ENCODE measurements at places on chromosomes 3 and 15. TPM values are rescaled to one million over a fixed set of nuclear protein-coding genes. Genes with fewer than 3 reads are reported as not detected.

Gene CLRN1
- total RNA-seq = not detected

DNA sequence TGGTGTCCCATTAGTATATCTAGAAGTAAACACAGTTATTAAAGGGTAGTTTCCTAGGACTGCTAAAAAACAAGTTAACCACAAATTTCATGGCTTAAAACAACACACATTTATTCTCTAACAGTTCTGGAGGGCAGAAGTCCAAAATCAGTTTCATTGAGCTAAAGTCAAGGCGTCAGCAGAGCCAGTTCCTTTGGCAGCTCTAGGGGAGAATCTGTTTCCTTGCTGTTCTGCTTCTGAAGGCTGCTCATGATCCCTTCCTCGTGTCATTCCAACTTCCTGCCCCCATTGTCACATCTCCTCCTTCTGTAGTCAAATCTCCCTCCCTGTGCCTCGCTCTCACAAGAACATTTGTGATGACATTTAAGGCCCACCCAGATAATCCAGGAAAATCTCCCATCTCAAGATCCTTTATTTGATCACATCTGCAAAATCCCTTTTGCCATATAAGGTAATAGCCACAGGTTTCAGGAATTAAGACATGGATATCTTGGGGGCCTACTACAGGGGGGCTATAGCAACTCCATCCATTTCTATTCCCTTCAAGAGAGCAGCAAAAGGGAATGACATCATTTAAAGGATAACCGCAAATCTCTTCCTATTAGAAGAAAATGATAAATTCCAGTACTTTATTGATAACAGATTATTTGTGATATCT, 50.1 kb downstream of the GPR176 start:
- H3K36me3 ChIP-seq = no peaks in the 10 kb centered on the region
- H3K27ac ChIP-seq = no peak overlapping the region
- H3K4me3 ChIP-seq = no peak overlapping the region
- no peaks in the 10 kb centered on the region for H3K4me1 ChIP-seq

- H3K4me1 ChIP-seq = peaks cover 6% of the 10 kb centered on the region
- no peak for DNase-seq
- no peak overlapping the region for H3K4me3 ChIP-seq
- no peaks in the 10 kb centered on the region for H3K36me3 ChIP-seq
- H3K27ac ChIP-seq = no peak overlapping the region
These were observed 62.0 kb upstream of the KLF13 start for GRCh38 chr15:31264559-31265089.

- DNase-seq = no peak
- H3K4me1 ChIP-seq = no peaks in the 10 kb centered on the region
- H3K36me3 ChIP-seq = no peaks in the 10 kb centered on the region
- no peak overlapping the region for H3K4me3 ChIP-seq
- no peak overlapping the region for H3K27ac ChIP-seq
These were observed 110.6 kb downstream of the ABI3BP start for GRCh38 chr3:100882571-100882984.

Gene GPR15
- total RNA-seq = not detected

GRCh38 chr15:46872286-46872980, 844.9 kb upstream of the SEMA6D start:
- H3K27me3 ChIP-seq = no peaks in the 10 kb centered on the region
- H3K36me3 ChIP-seq = no peaks in the 10 kb centered on the region
- DNase-seq = no peak
- H3K4me1 ChIP-seq = no peaks in the 10 kb centered on the region
- H3K27ac ChIP-seq = no peak overlapping the region
- no peak overlapping the region for H3K4me3 ChIP-seq

Gene SNTN
- total RNA-seq = not detected

Gene ATG3
- total RNA-seq = 27.5 TPM

Gene GOLGA8T
- total RNA-seq = 0.51 TPM

DNA sequence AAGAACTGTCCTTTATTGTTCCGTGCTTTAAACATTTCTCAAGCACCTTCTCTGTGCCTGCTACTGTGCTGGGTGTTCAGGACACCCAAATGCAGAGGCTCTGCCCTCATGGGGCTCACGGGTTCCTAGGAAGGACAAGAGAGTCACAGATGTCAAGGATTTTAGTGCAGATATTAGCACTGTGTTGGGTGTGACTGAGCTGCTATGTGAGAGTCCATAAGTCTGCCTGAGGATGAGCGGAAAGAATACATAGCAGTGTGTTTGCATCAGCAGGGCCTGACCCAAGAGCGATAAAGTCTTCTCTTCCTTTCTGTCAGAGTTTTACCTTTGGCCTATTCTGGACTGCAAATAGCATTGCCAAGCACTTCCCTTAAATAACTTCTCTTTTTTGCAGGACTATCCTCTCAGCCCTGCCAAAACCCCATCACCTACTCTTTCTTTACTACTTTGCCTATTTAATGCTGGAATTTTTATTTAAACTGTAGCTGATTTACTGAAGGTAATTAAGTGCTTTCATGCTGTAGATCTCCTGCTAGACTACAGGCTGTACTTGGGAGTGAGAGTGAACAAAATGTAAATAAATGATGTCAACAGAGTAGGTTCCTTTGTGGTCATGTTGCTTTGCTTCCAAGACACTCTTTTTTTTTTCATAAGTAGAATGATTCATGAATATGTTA, 459.4 kb upstream of the TPRG1 start:
- H3K4me3 ChIP-seq = no peak overlapping the region
- no peaks in the 10 kb centered on the region for H3K27me3 ChIP-seq
- peak overlapping the region; percentile 13 for H3K27ac ChIP-seq
- H3K4me1 ChIP-seq = peaks cover 12% of the 10 kb centered on the region
- H3K36me3 ChIP-seq = peaks cover 11% of the 10 kb centered on the region
- no peak for DNase-seq

GRCh38 chr15:26842391-26842790, 24.5 kb upstream of the GABRA5 start:
- H3K4me1 ChIP-seq = no peaks in the 10 kb centered on the region
- peaks cover 24% of the 10 kb centered on the region for H3K27me3 ChIP-seq
- DNase-seq = no peak
- H3K36me3 ChIP-seq = no peaks in the 10 kb centered on the region
- H3K27ac ChIP-seq = no peak overlapping the region

Gene PARP15
- 0.27 TPM for total RNA-seq

DNA sequence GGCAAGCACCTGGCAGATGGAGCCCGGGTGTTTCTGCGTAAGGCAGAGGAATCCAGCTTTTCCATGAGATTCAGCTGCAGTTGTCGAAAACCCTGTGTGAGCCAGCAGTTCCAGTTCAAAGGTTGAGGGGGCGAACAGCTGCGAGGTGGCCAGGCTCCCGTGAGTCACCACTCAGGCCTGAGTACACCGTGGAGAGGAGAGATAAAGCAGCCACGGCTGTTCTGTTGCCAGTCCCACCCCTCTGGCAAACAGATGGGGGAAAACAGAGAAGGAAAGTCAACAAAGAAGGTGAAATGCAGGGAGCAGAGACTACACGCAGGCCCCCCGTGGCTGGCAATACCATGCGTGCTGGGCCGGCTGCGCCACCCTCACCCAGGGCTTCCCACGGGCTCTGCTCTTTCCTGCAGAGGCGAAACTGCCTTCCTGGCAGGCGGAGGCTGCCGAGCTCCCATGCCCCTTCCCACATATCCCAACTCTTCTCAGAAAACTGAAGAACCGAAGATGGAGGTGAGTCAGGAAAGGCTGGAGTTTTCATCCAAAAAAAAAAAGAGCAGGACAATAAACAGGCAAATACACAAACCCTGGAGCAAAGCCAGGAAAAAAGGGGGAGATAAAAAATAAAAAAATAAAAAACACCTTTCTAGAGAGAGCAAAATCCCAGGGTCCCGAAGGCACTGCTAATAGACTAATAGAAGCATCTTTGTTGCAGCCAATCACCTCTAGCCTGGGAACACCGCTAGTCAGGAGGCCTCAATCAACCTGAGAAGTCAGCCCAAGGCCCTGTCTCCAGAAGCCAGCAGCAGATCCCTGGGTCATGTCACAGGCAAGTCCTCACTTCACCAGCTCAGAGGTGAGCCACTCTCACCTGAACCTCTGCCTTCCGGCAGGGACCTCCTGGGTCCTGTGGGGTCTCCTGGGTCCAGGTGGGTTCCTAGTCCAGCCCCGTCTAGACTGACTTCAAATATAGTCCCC, 37.7 kb downstream of the FAM174B start:
- no peak overlapping the region for H3K4me3 ChIP-seq
- DNase-seq = no peak
- H3K27ac ChIP-seq = no peak overlapping the region
- H3K36me3 ChIP-seq = peaks cover 5% of the 10 kb centered on the region
- H3K4me1 ChIP-seq = peaks cover 9% of the 10 kb centered on the region

GRCh38 chr3:129940086-129940485, 34.4 kb upstream of the TRH start:
- DNase-seq = no peak
- H3K36me3 ChIP-seq = no peaks in the 10 kb centered on the region
- no peak overlapping the region for H3K27ac ChIP-seq
- H3K4me3 ChIP-seq = no peak overlapping the region
- peaks cover 2% of the 10 kb centered on the region for H3K4me1 ChIP-seq
